ENCODE measurements at places on chromosomes 12 and 14. TPM values are rescaled to one million over a fixed set of nuclear protein-coding genes. Genes with fewer than 3 reads are reported as not detected.

HOXC4 gene
- total RNA-seq, result not detected

GRCh38 chr12:7061138-7061537, 620 bp downstream of the C1S start:
- no peak for DNase-seq

- DNase-seq, result no peak
Measured at GRCh38 chr12:125187780-125188741, 122.8 kb downstream of the AACS start.

DNA sequence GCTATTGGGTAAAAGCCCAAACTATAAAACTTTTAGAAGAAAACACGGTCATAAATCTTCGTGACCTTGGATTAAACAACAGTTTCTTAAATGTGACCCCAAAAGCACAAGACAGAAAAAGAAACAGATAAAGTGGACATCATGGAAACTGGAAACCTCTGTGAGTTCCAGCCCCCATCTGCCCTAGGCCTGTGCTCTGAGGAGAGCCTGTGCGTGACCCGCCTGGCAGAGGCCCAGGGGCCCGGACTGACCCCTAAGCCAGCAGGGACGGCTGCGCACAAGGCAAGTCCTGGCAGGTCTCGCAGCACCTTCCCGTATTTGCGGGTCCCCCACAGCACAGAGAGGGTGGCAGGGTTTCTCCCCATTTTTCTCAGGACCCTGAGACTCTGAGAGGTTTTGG, 76.0 kb downstream of the CHGA start:
- peak; percentile 68 for DNase-seq

DNA sequence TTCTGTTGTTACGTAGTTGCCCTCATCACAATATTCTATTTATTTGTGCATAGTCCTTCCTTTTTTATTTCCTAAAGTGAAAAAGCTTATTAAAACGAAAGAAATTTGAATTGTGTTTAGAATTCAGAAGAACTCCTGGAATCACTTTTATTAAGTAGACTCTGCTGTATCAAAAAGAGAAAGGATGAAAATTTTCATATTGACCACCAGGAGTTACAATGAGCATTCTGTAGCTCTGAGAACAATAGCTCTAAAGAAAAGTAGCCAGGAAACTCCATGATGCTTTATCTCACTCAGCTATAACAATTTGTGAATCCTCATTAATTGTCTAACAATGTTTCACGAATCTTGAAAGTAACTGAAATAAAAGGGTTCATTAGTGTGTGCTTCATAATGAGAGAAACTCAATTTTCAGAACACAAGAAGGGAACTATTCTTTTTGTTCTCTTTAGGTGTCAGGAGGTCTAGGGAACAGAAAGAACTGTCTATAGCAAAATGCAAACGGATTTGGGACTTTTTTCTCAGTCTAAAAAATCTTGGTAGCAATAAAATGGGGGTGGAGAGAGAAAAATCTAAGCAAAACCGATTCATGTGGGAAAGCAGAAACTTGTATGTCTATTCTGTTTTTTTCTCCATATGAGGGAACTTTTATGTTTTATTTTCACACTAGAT, 19.3 kb downstream of the ASCL1 start:
- DNase-seq, result no peak

- no peak for DNase-seq
Measured at GRCh38 chr12:54240971-54241588, 38.8 kb downstream of the CBX5 start.

DNA sequence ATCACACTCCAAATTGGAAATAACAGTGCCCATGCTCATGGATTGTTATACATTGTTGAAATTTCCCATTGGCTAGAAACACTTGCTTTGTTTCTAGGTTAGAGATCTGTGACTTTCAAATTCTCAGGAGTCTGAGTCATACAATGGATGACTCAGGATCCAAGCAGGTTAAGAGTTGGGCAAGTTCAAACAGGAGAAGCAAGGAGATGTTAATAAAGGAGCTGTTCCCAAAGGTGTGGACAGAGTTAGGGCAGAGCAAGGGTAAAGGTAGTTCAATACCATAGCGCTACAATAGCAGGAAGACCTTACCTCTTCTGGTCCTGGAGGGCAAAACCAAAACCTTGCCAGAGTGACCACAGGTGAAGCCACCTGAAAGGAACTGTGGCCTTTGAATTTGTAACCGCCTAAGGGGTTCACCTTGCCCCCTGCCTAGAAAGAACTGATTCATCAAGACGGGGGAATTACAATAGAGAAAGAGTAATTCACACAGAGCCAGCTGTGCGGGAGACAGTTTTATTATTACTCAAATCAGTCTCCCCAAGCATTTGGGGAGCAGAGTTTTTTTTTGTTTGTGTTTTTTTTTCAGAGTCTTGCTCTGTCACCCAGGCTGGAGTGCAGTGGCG, 4.2 kb upstream of the AMN1 start:
- DNase-seq, result no peak

NTF3 gene
- 0.78 TPM for total RNA-seq

DNA sequence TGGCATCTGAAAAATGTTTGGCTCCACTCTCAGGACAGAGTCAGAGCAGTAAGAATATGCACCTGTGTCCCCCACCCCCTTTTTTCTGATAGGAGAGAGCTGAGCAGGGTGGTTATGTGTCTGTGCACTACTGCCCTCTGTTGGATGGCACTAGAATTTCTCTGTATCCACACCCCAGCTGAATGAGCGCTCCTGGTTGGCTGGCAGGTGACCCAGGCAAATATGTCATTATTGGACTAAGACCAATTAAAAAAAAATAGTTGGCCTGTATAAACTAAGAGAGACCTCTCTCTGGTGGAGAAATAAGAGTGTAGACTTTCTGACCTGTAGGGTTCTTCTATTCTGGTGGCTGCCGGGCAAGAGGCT, 107.0 kb downstream of the PTCSC3 start:
- no peak for DNase-seq

GIT2 gene
- 47.1 TPM for total RNA-seq

- no peak for DNase-seq
Measured at GRCh38 chr14:95069018-95069417, 88.3 kb downstream of the DICER1 start.

- DNase-seq, result no peak
Measured at GRCh38 chr12:8082808-8083100, 680 bp downstream of the NECAP1 start.

DNA sequence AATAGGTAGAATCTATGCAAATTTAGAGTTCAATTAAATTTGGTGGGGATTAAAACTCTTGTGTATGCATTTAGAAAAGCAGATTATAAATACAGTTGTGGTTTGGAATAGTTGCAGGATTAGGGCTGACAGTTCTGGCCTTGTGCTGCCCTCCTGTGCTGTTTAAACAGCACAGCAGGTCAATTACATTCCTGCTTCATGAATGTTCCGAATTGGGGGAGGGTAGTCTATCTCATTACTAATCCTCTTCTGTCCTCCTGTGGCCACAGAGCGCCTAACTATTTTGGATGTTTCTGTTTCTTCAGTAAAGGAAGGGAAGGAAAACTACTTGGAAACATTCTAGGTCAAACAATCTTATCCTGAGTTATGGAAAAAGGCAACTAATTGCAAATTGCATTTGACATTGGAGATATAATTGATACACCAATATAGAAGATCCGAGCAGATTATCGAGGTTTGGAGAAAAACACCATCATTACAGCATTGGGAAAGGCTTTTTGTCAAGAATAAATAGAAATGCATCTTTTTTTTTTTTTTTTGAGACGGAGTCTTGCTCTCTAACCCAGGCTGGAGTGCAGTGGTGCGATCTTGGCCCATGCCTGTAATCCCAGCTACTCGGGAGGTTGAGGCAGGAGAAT, 8.7 kb upstream of the GPR19 start:
- DNase-seq, result no peak

DNA sequence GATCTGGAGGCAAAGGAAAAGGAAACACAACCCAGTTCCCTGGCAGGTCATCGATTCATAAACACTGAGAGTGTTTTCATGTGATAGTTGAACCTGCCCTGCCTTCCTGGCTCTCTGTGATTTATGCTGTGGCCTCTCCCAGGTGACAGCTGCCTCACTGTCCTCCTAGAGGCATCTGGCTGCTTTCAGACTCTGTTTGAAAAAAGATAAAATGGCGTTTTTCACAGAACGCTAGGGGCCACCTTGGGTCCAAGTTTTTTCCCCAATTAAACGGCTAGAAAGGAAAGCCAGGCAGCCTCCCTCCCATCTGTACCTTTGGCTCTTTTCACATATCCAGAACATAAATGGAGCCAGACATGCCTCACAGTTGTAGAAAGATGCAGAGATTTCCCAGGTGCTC, 252.6 kb upstream of the CCDC196 start:
- no peak for DNase-seq

DNA sequence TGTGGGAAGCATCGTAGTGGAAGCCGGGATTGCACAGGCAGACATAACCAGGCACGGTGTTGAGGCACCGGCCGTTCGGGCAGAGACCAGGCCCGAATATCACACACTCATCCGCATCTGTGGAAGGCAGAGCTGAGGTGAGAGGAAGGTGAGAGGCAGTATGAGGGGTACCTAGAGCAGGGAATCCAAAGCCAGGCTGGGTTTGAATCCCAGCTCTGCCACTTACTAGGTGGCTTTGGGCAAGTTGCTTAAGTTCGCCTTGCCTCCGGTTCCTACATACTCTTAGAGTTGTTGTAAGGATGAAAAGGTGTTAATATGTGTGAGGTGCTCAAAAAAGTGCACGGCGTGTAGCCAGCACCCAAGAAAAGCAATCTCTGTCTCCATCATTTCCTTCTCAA, 10.4 kb downstream of the ISCA2 start:
- DNase-seq, result no peak

DNA sequence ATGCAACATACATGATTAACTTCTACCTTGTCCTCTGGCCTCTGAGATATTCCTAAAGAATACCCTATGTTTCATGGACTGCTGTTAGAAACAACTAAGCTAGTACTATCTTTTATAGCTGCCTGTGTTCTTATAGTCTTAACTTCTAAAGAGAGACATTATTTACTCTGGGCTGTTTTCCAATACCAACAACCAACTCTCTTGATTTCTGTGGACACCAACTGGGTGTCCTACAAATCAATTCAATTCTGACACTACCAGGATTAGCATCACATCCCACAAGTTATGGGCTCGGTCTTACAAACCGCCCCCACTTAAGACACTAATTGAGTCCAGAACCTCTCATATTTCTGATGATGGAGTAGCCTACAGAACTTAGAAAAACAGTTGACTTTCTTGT, 8.3 kb downstream of the XPOT start:
- DNase-seq, result no peak

GRCh38 chr12:45577844-45578399, 151.6 kb upstream of the ARID2 start:
- no peak for DNase-seq

ASB8 gene
- 80.7 TPM for total RNA-seq

DNA sequence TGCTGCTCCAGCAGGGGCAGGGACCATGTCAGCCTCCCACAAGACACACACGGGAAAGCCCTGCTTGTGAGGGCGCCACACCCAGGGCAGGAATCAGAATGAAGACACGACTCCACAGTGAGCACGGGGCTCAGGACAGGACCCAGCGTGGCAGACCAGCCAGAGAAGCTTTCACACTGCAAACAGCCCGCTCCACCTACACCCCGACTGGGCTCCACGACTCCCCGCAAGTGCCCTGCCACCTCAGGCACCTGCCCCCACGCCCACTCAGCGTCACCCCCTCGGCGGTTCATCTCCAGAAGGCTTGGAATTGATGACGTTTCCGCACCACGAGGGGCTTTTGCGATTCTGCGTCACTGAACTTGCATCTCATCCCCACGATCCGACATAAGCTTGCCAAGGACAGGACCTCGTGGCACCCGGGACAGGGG, 91.1 kb downstream of the FBXL14 start:
- DNase-seq, result no peak

GRCh38 chr12:82300611-82301010, 57.6 kb downstream of the CCDC59 start:
- no peak for DNase-seq

DNA sequence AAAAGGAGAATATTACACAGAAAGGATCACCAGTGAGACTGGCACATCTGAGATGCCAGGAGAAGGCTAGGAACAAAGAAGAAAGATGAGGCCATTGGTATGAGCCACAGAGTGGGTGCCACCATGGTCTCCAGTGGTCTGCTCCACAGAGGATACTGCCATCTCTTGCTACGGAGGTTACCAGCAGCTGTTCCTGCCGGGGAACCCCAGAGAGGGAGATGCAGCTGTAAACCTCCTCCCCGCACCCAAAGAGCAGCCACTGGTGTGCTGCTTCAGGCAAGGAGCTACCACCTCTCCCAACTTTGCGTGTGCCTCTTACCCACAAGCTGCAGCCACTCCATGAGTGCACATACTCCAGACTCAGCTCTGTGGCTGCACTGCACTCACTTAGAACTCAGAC, 201.5 kb upstream of the RTL1 start:
- DNase-seq, result peak; percentile 30

GRCh38 chr12:121537814-121538698, 42.8 kb downstream of the KDM2B start:
- DNase-seq, result peak; percentile 72

GRCh38 chr12:72077111-72077820, 138.6 kb downstream of the TPH2 start:
- DNase-seq, result no peak

DNA sequence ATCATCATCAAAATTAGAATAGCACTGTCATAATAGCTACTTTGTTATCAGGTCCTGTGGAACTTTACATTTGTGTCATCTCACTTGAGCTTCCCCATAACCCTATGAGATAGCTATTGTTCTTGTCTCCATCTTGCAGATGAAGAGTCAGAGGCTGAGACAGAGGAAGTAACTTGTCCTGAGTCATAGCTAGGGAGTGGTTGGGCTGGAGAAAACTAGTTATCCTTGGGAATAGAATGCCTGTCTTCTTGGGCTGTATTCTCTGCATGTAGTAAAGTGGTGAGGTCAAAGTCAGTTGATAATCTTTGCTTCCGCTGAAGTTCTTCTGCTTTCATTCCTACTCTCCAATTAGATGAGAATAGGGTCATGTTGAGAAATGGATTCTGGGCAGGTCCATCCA, 117.0 kb downstream of the SMOC1 start:
- DNase-seq, result no peak

MYF5 gene
- not detected for total RNA-seq

- no peak for DNase-seq
Measured at GRCh38 chr12:124645530-124646244, 78.3 kb upstream of the NCOR2 start.

DNA sequence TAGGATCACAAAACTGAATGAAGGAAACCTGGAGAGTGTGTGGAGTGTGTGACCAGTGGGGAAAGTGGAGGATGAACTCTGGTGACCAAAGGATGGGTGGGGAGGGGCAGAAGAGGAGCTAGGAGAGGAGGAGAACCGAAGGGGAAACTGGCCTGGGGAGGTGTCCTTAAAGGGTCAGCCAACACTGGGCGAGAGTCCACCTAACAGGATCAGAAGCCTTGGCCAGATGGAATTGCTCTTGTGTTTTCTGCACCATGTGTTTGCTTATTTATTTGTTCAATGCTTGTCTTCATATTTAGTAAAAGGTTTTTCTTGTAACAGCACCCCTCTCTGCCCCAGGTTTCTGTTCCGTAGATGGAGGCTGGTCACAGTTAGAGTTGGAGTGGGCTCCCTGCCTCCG, 34.5 kb upstream of the ATP23 start:
- no peak for DNase-seq

- DNase-seq, result no peak
Measured at GRCh38 chr12:88132392-88132791, 9.5 kb downstream of the CEP290 start.

- no peak for DNase-seq
Measured at GRCh38 chr12:120708651-120709050, 1.6 kb upstream of the UNC119B start.

- no peak for DNase-seq
Measured at GRCh38 chr12:51848326-51848727, at the start of gene FIGNL2. FIGNL2 (minus strand) TSS chr12:51848718; CDS start chr12:51822413, 26,305 bp downstream.

Measured in Right ventricle myocardium inferior (tissue), 1 donor.